ENCODE measurements at places on chromosomes 5 and 9. TPM values are rescaled to one million over a fixed set of nuclear protein-coding genes. Genes with fewer than 3 reads are reported as not detected.

Gene PFN3
- total RNA-seq, result not detected

Gene INSL6
- not detected for total RNA-seq

Gene MUSK
- total RNA-seq, result not detected

Gene PAEP
- not detected for total RNA-seq

Gene SLC27A6
- not detected for total RNA-seq

Gene DIPK1B
- total RNA-seq, result 10.6 TPM

Gene NDFIP1
- 40.9 TPM for total RNA-seq

Gene BTNL9
- 37.5 TPM for total RNA-seq

Gene TLE1
- total RNA-seq, result 12.9 TPM

Gene SV2C
- not detected for total RNA-seq

Gene ZBTB5
- 30.6 TPM for total RNA-seq

Gene PCDHGC5
- total RNA-seq, result 0.36 TPM

Gene FOXD4L4
- 0.10 TPM for total RNA-seq

Gene CCDC183
- 0.62 TPM for total RNA-seq

Gene WNT8A
- not detected for total RNA-seq

Gene CLTB
- 124 TPM for total RNA-seq

Gene PCDHGA10
- total RNA-seq, result 0.69 TPM

Gene C8G
- 2.9 TPM for total RNA-seq

Gene RPP25L
- total RNA-seq, result 30.4 TPM

Gene FBLL1
- total RNA-seq, result 7.5 TPM

Gene ANGPTL2
- total RNA-seq, result 0.08 TPM

Gene ENTR1
- total RNA-seq, result 90.8 TPM

Gene OR1Q1
- total RNA-seq, result not detected

Gene DBH
- total RNA-seq, result not detected

Gene TMEM167A
- total RNA-seq, result 117 TPM

Gene PIP5K1B
- total RNA-seq, result not detected

Gene ADAMTS16
- 0.54 TPM for total RNA-seq

Gene SAXO1
- total RNA-seq, result not detected

Measured in Panc1 (cell line).